Stomach (tissue), 19 donors: ENCODE measurements at places on chromosomes 6 and 20. TPM values are rescaled to one million over a fixed set of nuclear protein-coding genes. Genes with fewer than 3 reads are reported as not detected.

GRCh38 chr20:57918551-57918950 is 208.7 kb upstream of the PMEPA1 start:
- H3K4me3 ChIP-seq, result no peak overlapping the region
- H3K27ac ChIP-seq, result no peak overlapping the region
- H3K36me3 ChIP-seq, result no peaks in the 10 kb centered on the region
- no peaks in the 10 kb centered on the region for H3K4me1 ChIP-seq
- H3K27me3 ChIP-seq, result no peaks in the 10 kb centered on the region
- DNase-seq, result no peak

Gene MYBL2
- total RNA-seq, result 25.1 TPM

Gene RSPH9
- not detected for total RNA-seq

GRCh38 chr6:154805288-154805911 is 72.2 kb downstream of the SCAF8 start:
- H3K27me3 ChIP-seq, result no peaks in the 10 kb centered on the region
- no peaks in the 10 kb centered on the region for H3K4me1 ChIP-seq
- H3K36me3 ChIP-seq, result peaks cover 21% of the 10 kb centered on the region
- H3K27ac ChIP-seq, result no peak overlapping the region

- no peaks in the 10 kb centered on the region for H3K36me3 ChIP-seq
- H3K4me3 ChIP-seq, result no peak overlapping the region
- no peak overlapping the region for H3K27ac ChIP-seq
- DNase-seq, result no peak
These were observed 236.0 kb downstream of the TBXT start for GRCh38 chr6:165931675-165932074.

- no peaks in the 10 kb centered on the region for H3K36me3 ChIP-seq
- H3K27ac ChIP-seq, result peak overlapping the region; percentile 46
- no peak overlapping the region for H3K4me3 ChIP-seq
- peaks cover 22% of the 10 kb centered on the region for H3K4me1 ChIP-seq
These were observed 87.6 kb downstream of the MAN1A1 start for GRCh38 chr6:119261944-119262284.

GRCh38 chr20:3786665-3787323 is at the start of gene CENPB:
Gene CENPB, minus strand, starts transcription at chr20:3786740. Its CDS starts 257 bp downstream, at chr20:3786483.
- peak within 1 kb of the TSS; percentile 61 for H3K4me3 ChIP-seq
- H3K27me3 ChIP-seq, result no peaks in the 10 kb centered on the region
- peaks cover 8% of the 10 kb centered on the region for H3K36me3 ChIP-seq

Gene F13A1
- 74.7 TPM for total RNA-seq

Gene PLEKHG1
- total RNA-seq, result 11.4 TPM

GRCh38 chr6:90586546-90586835 is 381 bp downstream of the MAP3K7 start:
- no peaks in the 10 kb centered on the region for H3K36me3 ChIP-seq
- H3K4me1 ChIP-seq, result peaks cover 18% of the 10 kb centered on the region
- H3K27ac ChIP-seq, result peak overlapping the region; percentile 89

GRCh38 chr6:56978530-56978929 is 23.6 kb downstream of the BEND6 start:
- H3K36me3 ChIP-seq, result no peaks in the 10 kb centered on the region
- no peaks in the 10 kb centered on the region for H3K27me3 ChIP-seq
- no peak overlapping the region for H3K27ac ChIP-seq
- DNase-seq, result no peak

DNA sequence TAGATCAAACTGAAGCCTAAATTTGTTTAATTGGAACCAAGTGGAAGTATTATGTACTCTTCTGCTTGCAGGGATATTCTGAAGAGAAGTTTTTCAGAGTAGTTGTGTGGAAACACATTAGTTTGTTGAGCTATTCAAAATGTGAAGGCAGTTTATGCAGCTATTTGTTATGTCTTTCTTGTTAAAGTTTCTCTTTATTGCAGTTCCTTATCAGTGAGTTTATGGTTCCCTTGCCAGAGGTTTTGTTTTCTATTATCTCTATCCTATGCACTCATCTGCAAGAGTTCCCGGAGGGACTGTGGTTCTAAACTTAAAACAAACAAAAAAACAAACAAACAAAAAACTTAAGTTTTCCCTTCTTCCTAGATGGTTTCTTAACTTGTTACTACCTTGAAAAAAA is 143.7 kb upstream of the SLC22A16 start:
- peaks cover 51% of the 10 kb centered on the region for H3K36me3 ChIP-seq
- no peak overlapping the region for H3K4me3 ChIP-seq
- no peak for DNase-seq
- H3K4me1 ChIP-seq, result peaks cover 8% of the 10 kb centered on the region

- H3K4me1 ChIP-seq, result peaks cover 5% of the 10 kb centered on the region
- H3K4me3 ChIP-seq, result no peak overlapping the region
- H3K36me3 ChIP-seq, result no peaks in the 10 kb centered on the region
- H3K27ac ChIP-seq, result no peak overlapping the region
- peak; percentile 81 for DNase-seq
- no peaks in the 10 kb centered on the region for H3K27me3 ChIP-seq
These were observed 39.0 kb downstream of the MAS1 start for GRCh38 chr6:159929819-159930218.

- no peak for DNase-seq
- H3K27ac ChIP-seq, result no peak overlapping the region
These were observed 208.4 kb upstream of the CNR1 start for GRCh38 chr6:88374553-88374952.

GRCh38 chr20:1508574-1508973 is 17.4 kb upstream of the SIRPB2 start:
- no peaks in the 10 kb centered on the region for H3K36me3 ChIP-seq
- DNase-seq, result no peak
- no peak overlapping the region for H3K4me3 ChIP-seq

Gene ASIP
- not detected for total RNA-seq

Gene MYLK2
- 0.37 TPM for total RNA-seq

GRCh38 chr6:29491574-29491973 is 3.8 kb upstream of the MAS1L start:
- no peak for DNase-seq
- no peak overlapping the region for H3K4me3 ChIP-seq
- no peaks in the 10 kb centered on the region for H3K27me3 ChIP-seq
- no peaks in the 10 kb centered on the region for H3K4me1 ChIP-seq
- H3K27ac ChIP-seq, result no peak overlapping the region

GRCh38 chr20:58065508-58066361 is 162.7 kb downstream of the ANKRD60 start:
- no peaks in the 10 kb centered on the region for H3K4me1 ChIP-seq
- H3K27ac ChIP-seq, result no peak overlapping the region
- no peak overlapping the region for H3K4me3 ChIP-seq
- no peaks in the 10 kb centered on the region for H3K27me3 ChIP-seq

- no peaks in the 10 kb centered on the region for H3K4me1 ChIP-seq
- H3K27ac ChIP-seq, result no peak overlapping the region
- DNase-seq, result no peak
- H3K27me3 ChIP-seq, result no peaks in the 10 kb centered on the region
- no peaks in the 10 kb centered on the region for H3K36me3 ChIP-seq
These were observed 22.2 kb upstream of the PNPLA1 start for GRCh38 chr6:36247693-36248092.

Gene MYB
- total RNA-seq, result 118 TPM

DNA sequence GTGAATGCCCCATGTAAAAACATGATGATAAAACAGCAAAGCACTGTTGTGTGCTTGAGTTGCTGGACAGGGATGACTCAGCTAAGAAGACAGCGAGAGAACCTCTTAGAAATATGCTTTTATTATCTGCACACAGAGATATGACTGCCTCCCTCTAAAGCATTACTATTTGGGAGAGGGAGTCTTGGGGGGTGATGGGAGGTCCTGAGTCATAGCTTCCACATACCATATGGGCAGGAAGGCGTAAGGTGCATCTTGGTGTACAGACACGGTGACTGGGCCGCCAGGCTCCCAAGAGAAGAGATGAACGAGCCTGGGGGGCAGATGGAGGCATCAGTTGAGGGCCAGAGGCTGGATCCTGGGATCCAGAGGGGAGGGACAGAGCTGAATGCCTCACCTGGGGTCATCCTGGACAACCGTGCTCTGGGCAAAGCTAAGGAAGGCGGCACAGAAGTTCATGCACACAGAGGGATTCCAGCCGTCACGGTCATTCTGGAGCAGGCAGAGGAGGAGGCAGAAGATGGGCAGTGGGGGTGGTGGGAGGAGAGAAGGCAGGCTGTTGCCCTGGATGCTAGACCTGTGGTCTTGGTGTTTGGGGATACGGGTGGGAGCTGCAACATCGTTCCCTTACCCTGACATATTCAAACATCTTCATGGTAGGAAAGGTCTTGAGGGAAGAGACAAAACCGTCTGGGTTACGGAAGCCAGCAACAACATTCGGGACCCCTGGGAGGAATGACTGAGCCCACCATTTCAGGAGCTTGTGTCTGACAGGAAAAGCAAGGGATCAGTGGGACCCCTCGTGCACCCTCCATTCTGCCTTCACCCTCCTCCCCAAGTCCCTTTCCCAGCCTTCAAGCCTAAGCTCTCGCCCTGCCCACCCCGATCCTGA is 2.0 kb downstream of the DXO start:
- H3K36me3 ChIP-seq, result peaks cover 69% of the 10 kb centered on the region
- no peak overlapping the region for H3K4me3 ChIP-seq
- H3K27me3 ChIP-seq, result no peaks in the 10 kb centered on the region
- H3K4me1 ChIP-seq, result peaks cover 45% of the 10 kb centered on the region
- peak overlapping the region; percentile 99 for H3K27ac ChIP-seq
- DNase-seq, result no peak

- H3K27ac ChIP-seq, result peak within 1 kb of the TSS; percentile 59
- H3K4me1 ChIP-seq, result peaks cover 67% of the 10 kb centered on the region
- no peaks in the 10 kb centered on the region for H3K27me3 ChIP-seq
- peak; percentile 97 for DNase-seq
- peak within 1 kb of the TSS; percentile 4 for H3K4me3 ChIP-seq
- no peaks in the 10 kb centered on the region for H3K36me3 ChIP-seq
These were observed at the start of gene RBBP8NL for GRCh38 chr20:62427172-62428001. Gene RBBP8NL, minus strand, starts transcription at chr20:62427539. Its CDS starts 7,892 bp downstream, at chr20:62419647.

Gene PTCHD4
- total RNA-seq, result not detected

Gene PTCRA
- total RNA-seq, result not detected

Gene BCKDHB
- 44.6 TPM for total RNA-seq

DNA sequence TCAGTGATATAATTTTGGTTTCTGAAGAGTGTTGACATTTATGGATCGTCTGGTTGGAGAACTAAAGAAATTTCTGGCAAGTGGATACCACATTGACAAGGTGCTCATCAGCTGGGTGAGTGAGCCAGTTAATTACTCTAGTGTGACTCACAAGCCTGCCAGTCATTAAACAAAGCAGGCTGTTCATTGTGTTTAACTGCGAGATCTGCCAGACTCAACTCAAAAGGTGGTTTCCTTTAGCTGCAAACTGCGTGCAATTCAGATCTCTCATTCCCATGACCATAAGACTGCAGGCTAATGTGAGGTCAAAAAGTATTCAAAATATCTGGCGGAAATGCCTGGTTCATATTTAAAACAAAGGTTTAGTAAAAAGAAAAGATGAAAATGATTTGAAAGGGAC is 32.5 kb upstream of the IYD start:
- H3K4me1 ChIP-seq, result no peaks in the 10 kb centered on the region
- H3K27me3 ChIP-seq, result no peaks in the 10 kb centered on the region
- H3K36me3 ChIP-seq, result no peaks in the 10 kb centered on the region
- peak; percentile 21 for DNase-seq
- no peak overlapping the region for H3K27ac ChIP-seq

DNA sequence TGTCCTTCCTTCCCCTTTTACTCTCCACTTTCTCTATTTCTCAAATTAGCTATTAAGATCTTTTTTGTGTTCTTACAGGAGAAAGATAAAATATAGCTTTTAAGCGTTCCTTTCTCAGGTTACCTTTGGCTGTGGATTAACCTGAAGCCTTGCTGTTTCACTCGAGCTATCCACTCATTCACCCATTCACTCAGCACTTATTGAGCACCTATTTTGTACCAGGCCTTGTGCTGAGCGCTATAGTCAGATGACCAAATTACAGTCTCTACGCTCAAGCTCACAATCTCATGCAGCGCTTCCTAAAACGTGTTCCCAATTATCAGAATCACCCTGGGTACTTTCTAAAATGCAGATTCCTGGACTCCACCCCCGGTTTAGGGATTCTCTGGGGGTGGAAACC is 1.8 kb upstream of the CEP250 start:
- H3K36me3 ChIP-seq, result no peaks in the 10 kb centered on the region
- H3K27ac ChIP-seq, result peak overlapping the region; percentile 96
- no peak overlapping the region for H3K4me3 ChIP-seq
- peaks cover 34% of the 10 kb centered on the region for H3K4me1 ChIP-seq
- no peak for DNase-seq

DNA sequence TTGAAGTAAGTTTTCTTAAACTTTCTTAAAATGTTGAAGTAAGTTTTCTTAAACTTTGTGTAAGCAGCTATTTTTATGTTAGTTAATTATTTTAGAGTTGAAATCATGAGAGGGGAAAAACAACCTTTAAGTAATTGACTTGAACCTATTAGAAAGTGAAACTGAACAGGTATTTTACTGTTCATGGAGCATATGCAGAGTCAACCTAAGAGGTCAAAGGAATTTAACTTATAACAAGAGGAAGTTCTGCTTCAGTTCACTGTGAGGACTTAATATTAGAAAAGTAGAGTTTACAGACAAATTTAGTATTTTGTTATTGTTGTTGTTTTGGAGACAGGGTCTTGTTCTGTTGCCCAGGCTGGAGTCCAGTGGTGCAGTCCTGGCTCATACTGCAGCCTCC is 38.0 kb downstream of the CDYL start:
- H3K36me3 ChIP-seq, result no peaks in the 10 kb centered on the region
- no peak overlapping the region for H3K27ac ChIP-seq
- no peaks in the 10 kb centered on the region for H3K27me3 ChIP-seq
- no peak for DNase-seq
- peaks cover 53% of the 10 kb centered on the region for H3K4me1 ChIP-seq

GRCh38 chr6:128303870-128304269 is 216.5 kb downstream of the PTPRK start:
- H3K4me3 ChIP-seq, result no peak overlapping the region
- peaks cover 7% of the 10 kb centered on the region for H3K4me1 ChIP-seq
- DNase-seq, result no peak
- H3K27me3 ChIP-seq, result no peaks in the 10 kb centered on the region
- no peaks in the 10 kb centered on the region for H3K36me3 ChIP-seq

Gene LRRC73
- not detected for total RNA-seq

DNA sequence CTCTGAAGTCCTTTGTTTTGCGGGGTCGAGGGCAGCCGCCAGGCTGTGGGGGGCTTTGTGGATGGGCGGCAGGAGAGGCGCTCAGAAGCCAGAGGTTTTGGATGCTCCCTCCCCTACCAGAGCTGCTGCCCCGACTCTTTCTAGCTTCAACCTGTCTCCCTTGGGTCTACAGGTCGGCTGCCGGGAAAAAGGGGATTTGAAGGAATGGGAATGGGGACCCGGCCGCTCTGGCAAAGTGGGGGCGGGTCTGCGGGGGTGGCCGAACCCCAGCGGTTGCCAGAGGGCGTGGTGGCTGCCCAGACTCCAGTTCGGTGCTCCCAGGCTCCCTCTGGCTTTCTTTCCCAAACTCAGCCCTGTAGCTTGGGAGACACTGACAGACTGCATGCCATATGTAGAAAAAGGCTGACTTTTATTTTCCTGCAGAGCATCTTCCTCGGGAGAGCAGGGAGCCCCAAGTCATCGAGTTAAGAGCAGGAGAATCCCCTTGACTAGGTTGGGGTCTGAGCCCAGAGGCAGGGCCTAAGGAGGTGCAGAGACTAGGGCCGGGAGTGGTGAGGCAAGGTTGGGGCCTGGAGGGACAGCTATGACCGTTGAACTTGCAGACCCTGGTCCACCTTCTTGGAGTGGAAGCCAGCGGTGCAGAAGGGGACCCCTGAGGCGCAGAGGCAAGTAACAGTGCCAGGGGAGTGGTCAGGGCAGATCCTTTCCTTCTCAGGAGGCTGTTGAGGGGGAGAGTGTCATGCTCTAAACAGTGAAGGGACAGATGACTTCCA is 1.4 kb upstream of the PPP1R18 start:
- H3K36me3 ChIP-seq, result no peaks in the 10 kb centered on the region
- no peaks in the 10 kb centered on the region for H3K27me3 ChIP-seq
- peak overlapping the region; percentile 99 for H3K27ac ChIP-seq
- peaks cover 58% of the 10 kb centered on the region for H3K4me1 ChIP-seq
- no peak for DNase-seq

Gene ZGPAT
- 49.6 TPM for total RNA-seq

GRCh38 chr6:128519132-128519930 is 1.1 kb downstream of the PTPRK start:
- H3K4me3 ChIP-seq, result peak overlapping the region; percentile 68
- H3K4me1 ChIP-seq, result peaks cover 20% of the 10 kb centered on the region
- H3K27ac ChIP-seq, result peak overlapping the region; percentile 97

Gene DACT2
- not detected for total RNA-seq
